ENCODE measurements at places on chromosomes 16 and 17.

DNA sequence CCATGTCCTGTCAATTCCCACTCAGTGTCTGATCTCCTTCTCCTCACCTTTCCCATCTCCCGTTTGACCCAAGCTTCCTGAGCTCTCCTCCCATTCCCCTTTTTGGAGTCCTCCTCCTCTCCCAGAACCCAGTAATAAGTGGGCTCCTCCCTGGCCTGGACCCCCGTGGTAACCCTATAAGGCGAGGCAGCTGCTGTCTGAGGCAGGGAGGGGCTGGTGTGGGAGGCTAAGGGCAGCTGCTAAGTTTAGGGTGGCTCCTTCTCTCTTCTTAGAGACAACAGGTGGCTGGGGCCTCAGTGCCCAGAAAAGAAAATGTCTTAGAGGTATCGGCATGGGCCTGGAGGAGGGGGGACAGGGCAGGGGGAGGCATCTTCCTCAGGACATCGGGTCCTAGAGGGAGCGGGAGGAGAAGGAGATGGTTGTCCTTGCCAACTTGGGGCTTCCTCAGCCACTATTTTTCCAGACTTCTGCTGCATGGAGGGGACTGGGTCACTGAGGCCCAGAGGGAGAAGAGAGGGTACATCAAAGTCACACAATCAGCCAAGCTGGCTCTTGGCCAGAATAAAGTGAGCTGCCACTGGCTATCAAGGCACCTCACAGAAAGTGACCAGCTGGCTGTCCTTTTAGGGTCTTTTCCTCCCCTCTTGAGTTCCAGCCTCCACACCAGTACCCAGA, 1.9 kb upstream of the TBC1D10B start:
- DNase-seq: no peak

DNA sequence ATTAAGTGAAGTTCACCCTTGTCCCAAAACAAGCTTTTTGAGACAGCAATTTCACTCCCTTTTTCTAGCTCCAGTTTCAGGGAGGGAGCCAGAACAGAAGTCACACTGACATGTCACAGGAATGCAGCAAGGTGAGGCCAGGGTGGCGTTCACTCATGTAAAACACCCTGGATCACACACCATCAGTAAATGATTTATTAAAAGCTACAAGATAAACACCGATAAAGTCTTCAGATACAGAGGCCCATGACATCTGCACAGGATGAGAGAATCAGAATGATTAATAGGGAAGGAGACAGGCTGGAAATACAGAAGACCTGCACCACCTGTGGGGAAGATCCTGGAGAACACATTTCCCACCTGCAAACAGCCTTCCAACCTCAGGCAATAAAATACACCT, 77.5 kb upstream of the DYNLRB2 start:
- no peak for DNase-seq

DNA sequence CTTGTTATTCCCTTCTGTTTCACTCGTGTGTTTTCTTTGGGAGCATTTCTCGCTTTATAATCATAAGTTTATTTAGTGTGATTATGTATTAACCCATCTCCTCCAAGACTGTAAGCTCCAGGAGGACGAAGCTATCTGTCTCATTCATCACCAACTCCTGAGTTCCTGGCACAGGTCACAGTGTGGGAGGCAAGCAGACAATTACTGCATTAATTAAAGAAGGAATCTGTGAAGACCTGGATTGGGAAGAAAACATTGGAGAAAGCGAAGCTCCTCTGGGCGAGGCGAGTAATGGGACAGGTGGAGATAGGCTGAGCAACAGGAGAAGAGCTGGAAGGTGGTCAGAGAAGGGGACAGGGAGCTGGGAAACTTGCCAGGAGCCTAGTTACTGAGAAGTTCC, 7.8 kb upstream of the CAMKK1 start:
- no peak for DNase-seq

DNA sequence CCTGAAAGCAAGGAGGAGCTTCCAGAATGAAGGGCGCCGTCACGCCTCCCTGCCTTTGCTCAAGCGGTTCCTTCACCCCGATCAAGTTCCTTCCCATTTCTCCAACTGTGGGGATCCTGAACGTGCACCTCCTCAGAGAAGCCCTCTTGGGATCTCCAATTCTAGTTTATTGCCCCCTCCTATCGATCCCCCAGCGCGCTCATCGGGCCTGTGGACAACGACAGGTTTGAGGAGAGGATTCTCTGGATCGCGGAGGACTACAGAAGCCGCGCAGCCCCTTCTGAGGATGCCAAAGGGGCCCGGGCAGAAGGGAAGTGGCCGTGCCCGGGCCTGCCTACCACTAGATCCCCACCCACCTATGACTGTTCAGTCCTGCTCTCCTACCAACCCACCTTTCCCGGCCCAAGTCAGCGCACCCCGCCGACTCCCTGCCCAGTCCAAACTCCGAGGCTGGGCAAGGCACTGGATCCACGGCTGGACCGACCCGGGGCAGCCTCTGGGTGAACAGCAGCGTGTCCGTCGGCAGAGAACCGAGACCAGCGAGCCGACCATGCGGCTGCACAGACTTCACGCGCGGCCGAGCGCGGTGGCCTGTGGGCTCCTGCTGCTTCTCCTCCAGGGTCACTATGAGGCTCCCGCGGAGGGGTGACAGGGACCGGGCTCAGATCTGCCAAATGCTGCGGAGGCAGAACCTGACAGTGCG, 12.8 kb upstream of the CES3 start:
- DNase-seq: no peak

DNA sequence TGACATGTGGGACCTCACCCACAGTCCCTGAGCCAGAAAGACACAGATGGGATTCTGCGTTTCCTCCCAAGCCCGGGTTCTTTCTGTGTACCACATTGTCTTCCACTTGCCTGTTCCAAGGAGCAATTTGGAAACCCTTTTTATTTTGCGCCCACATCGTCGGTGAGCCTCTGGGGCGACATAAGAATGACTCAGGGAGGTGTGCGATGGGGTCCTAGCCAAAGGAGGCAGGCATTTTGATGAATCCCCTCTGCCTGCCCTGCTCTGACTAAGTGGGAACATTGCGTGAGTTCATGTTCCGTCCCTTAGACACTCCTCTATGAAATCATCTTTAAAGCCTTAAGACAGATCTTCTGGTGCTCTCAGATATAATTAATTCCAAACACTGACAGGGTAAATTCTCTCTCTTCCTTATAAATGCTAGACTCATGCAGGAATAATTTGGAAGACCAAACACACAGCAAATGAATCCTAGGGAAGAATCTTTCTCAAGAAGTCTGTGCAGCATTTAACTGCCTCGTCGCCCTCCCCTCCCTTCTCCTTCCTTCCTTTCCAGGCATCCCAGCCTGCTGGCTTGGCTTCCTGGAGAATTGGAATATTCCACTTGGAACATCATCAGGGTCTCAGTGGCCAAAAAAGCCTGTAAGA, 52.7 kb upstream of the FOXF1 start:
- DNase-seq: no peak

- no peak for DNase-seq
Observed at GRCh38 chr16:11051879-11052808, 107.8 kb downstream of the CLEC16A start.

- DNase-seq: no peak
Observed at GRCh38 chr16:677316-678190, 2.1 kb downstream of the RHBDL1 start.

GRCh38 chr16:57166951-57167350, 18.9 kb downstream of the PSME3IP1 start:
- DNase-seq: peak; percentile 19

GRCh38 chr17:67359960-67360791, 6.2 kb downstream of the PSMD12 start:
- DNase-seq: peak; percentile 90

GRCh38 chr17:30808785-30809286, 15.7 kb downstream of the CRLF3 start:
- peak; percentile 97 for DNase-seq

DNA sequence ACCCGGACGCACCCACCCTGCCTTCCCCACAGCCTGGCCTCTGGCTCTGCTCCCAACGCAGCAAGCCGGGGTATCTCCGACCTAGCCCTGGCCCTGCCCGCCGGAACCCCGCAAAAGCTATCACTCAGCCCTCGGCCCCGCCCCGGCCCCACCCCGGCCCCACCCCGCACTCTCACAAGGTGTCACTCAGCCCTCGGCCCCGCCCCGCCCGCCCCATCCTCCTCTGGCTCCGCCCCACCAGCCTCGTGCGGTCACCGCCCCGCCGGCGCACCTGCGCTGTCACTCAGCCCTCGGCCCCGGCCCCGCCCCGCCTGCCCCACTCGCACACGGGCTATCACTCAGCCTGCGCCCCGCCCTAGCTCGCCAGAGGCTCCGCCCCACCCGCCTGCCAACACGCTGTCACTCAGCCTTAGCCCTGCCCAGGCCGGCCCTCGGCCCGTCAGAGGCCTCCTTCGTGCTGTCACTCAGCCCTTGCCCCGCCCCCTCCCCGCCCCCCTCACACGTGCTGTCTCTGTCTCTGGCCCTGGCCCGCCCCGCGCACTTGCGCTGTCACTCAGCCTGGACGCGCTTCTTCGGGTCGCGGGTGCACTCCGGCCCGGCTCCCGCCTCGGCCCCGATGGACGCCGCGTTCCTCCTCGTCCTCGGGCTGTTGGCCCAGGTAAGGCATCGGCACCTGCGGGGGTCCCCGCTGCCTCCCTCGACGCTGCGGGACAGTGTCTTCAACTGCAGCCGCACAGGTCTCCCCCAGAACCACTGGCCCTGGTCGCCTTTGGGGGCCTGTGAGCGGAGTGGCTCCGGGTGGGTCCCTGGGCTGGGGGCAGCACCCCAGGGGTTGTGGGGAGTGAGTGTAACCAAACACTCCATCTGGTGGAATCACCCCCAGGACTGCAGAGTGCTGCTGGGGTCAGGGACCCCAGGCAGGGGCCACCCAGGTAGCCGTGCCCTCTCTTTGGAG, at the start of gene CDH15:
Gene CDH15 (plus strand): TSS at position 533 of the 955 bp plus-strand sequence. CDS start 84 bp downstream, at position 617.
- peak; percentile 77 for DNase-seq

GRCh38 chr17:65531256-65532100, 30.0 kb downstream of the AXIN2 start:
- DNase-seq: no peak

DNA sequence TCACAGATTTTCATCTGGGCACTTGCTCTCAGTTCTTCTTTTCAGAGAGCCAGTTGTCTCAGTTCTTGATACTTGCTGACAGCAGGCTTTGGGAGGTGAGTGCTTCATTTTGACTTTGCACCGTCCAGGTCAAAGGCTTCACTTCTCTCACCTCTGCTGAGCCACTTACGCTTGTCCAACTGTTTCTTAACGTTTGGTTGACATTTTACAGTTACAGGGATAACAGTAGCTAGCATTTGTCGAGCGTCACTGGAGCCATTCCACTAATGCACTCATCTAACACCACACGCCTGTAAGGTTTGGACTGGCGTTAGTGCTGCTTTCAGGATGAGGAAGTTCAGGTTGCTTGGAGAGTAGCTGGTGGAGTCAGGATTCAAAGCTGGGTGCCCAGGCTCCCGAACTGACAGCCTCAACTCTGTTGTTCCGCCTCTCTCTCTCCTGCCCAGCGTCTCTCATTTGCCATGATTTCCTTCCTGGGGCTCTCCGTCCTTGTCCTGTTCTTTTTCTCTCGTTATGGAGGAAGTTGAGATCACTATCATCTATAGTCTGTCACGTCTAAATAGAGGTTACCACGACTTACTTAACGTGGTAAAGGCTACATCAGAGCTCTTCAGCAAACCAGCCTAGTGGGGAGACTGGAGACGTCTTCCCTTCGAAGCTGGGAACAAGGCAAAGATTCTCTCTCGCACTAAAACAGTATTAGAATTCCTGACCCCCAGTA, 220.8 kb downstream of the RPTOR start:
- peak; percentile 82 for DNase-seq

GRCh38 chr16:88909431-88910210, 43.2 kb upstream of the PABPN1L start:
- DNase-seq: no peak

GRCh38 chr16:4686497-4687210, 6.7 kb upstream of the NUDT16L1 start:
- DNase-seq: no peak

DNA sequence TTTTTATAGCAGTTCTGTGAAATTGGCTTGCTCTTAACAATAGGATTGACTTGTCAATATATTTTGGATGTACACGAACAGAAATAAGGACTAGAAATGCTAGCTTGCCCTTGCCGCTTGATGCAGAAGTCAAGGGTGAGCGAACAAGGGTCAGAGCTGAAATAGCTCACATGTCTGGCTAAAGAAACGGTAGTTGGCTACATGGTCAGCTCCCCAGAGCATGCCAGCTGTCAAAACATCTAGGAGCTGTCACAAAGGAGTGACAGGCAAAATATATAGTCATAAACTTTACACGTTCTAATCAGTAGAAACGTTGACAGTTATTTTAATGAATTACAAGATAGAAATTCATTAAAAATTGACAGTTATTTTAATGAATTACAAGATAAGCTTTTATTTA, 2.9 kb upstream of the MEIOB start:
- DNase-seq: no peak

DNA sequence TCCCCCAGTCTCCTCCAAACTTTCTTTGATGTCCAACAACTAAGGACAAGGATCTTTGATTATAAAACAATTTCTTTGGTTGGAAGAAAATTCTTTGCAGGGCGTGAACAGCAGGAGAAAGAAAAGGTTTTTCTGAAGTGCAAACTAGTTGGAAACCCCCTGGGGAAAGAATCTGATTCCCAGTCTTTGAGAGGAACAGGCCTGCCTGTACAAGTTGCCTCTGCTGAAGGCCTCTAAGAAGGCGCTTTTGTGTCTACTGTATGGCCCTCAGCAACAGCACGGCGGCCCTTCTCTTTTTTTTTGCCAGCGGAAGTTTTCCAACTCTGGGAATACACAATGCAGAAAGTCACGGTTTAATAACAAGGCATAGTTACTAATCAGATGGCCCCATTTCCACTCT, 14.0 kb downstream of the RNF43 start:
- DNase-seq: no peak

GRCh38 chr16:747978-748746, 7.4 kb upstream of the CIAO3 start:
- no peak for DNase-seq

DNA sequence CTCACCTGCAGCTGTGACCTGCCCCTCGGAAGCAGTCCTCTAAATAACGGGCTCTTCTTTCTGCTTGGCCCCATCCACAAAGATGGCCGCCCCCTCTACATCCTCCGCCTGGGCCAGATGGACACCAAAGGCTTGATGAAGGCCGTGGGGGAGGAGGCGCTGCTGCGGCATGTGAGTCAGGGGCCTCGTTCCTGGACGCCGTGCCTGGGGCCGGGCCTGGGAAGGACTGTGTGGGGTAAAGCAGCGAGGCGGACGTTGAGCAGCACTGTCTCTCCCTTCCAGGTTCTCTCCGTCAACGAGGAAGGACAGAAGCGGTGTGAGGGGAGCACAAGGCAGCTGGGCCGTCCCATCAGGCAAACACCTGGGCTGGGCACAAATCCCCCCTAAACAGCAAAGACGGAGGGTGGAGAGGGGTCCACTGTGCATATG, 33.1 kb downstream of the NAGPA start:
- no peak for DNase-seq

DNA sequence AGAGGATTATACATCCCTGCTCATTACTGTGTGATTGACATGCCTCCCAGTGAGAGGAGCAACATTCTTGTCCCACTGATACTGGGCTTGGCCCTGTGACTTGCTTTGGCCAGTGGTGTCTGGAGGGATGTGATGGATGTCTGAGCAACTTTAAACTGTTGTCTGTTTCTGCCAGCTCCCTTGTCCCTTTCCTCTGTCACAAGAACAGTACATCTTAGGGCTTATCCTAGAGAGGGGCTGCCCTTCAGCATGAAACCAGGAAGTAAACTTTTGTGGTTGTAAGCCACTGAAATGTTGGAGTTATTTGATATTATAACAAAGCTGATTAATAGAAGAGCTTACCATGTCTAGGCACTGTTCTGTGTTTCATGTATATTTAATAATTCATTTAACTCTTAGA, 82.9 kb upstream of the GPRC5B start:
- peak; percentile 46 for DNase-seq

- DNase-seq: no peak
Observed at GRCh38 chr17:27566671-27567562, 64.1 kb upstream of the LGALS9 start.

- no peak for DNase-seq
Observed at GRCh38 chr16:67730326-67730725, 11.2 kb upstream of the GFOD2 start.
